Activated CD4-positive, alpha-beta T cell treated with anti-CD3 and anti-CD28 coated beads for 48 hours (primary cell): ENCODE measurements at places on chromosomes 6 and 20.
A peak's percentile ranks its signal among the peaks of the same experiment; 100 is the strongest.

DNA sequence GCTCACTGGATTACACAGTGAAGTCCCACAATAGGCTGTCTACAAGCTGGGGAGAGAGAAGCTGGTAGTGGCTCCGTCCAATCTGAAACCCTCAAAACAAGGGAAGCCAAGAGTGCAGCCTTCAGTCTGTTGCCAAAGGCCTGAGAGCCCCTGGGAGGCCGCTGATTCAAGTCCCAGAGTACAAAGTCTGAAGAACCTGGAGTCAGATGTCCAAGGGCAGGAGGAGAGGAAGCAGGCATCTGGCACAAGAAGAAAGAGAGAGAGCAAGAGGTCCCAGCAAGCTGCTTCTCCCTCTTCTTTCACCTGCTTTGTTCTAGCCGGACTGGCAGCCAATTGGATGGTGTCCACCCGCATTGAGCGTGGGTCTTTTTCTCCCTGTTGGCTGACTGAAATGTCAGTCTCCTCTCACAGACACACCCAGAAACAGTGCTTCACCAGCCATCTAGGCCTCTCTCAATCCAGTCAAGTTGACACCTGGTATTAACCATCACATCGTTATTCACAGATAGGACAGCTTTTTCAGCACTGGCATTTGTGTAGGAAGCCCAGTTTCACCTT lies 51.2 kb downstream of the CRYBG1 start:
- DNase-seq: no peak

- no peak for DNase-seq
These were observed 927 bp downstream of the IL20RA start for GRCh38 chr6:137043710-137044365.

DNA sequence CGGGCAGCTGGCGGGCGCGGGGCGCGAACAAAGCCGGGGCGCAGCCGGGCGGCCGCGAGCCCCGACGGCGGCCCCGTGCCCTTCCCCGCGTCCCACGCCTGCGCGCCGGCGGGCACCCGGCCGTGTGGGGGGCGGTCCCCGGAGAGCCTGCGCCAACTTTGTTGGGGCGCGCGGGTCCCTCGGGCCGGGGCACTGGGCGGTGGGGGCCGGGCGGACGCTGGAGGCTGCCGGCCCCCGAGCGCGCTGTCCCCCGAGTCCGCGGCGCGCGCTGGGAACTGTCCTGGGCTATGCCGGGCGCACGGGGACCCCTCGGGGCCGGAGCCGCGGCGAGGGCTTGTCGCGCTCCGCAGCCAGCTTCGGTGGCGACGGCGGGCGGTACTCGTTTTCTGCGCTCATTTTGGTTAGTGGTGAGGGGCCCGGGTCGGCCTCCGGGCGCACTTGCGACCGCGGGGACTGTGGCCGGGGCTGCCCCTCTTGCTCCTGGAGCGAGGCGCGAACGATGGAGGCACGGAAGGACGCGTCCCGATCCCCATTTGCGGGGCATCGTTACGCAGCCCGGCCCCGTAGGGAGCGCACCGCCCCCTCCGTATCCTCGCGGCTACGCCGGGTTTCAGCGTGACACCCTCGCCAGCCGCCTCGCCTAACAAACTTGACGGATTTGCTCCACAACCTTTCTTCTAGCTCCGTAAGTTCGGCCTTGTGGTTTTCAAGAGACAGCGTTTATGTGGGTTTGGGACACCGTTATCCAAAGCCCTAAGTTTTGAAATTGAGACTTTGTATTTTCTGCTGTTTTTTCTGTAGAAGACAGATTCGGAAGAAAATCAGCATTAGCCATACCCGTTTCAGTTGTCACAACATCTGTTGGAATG lies 622 bp downstream of the SS18L1 start:
- peak; percentile 76 for DNase-seq

DNA sequence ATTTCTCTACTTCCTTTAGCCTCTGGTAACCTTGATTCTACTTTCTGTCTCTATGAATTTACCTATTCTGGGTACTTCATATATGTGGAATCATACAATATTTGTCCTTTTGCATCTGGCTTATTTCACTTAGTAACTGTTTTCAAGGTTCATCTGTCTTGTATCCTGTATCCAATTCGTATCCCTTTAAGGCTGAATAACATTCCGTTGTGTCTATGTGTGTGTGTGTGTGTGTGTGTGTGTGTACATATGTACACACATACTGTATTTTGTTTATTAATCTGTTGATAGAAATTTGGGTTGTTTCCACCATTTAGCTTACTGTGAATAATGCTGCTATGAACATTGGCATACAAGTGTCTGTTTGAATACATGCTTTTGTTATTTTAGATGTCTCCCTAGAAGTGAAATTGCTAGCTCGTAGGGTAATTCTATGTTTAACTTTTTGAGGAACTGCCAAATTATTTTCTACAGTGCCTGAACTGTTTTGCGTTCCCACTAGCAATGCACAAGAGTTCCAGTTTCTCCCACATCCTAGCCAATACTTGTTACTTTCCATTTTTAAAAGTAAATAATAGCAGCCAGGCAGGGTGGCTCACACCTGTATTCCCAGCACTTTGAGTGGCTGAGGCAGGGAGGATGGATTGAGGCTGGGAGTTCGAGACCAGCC lies 17.7 kb downstream of the SENP6 start:
- DNase-seq: no peak

DNA sequence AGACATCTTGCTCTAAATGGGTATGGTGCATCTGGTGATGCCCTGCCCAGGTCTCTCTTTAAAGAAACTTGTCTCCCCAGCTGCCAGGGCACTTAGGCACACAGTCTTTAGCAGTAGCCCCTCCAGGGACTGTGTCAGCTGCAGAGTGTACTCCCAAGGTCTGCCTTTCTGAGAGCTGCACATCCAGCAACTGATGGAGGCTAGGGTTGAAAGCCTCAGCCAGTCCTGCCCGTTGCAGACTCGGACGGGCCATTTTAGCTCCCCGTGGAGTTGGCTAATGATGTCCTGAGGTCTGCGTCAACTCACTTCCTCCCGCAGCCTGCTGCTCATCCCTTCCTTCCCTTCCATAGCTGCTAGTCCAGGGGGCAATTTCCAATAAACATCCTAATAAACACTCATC lies 381.8 kb downstream of the PTPRT start:
- no peak for DNase-seq

GRCh38 chr6:48535582-48536009 lies 424.6 kb upstream of the PTCHD4 start:
- DNase-seq: no peak
